ENCODE measurements at places on chromosomes 11 and 22.

- no peak for DNase-seq
Measured at GRCh38 chr11:35114906-35115687, 23.9 kb upstream of the CD44 start.

GRCh38 chr22:24140357-24140756 is 40.9 kb upstream of the SUSD2 start:
- no peak for DNase-seq

- no peak for DNase-seq
Measured at GRCh38 chr22:45644714-45645113, 26.9 kb upstream of the ATXN10 start.

- DNase-seq = no peak
Measured at GRCh38 chr11:16179676-16180075, 176.7 kb downstream of the SOX6 start.

DNA sequence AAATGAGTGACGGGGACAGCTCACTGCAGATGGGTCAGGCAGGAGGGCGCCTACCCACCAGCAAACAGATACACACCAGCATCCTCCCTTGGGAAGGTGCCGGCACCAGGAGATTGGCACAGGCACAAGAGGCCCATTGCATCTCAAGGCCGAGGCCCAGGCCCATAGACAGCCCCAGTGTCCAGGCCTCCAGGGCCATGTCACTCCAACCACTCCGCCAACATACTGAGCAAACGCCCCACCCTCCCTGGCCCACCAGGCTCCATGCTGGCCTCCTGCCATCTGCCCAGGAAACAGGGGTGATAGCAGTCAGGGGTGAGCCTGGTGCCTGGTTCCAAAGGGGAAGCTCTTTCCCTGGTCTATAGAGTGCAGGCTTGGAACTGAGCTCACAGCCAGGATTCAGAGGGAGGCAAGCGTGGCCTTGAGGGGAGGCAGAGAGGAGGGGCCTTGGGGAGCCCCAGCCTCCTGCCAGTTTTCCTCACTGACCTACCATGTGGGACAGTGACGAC is 34.7 kb downstream of the PISD start:
- no peak for DNase-seq

Measured in urothelium cell line (cell line).